Activated T-cell treated with anti-CD3 and anti-CD28 coated beads for 48 hours (primary cell): ENCODE measurements at places on chromosomes 7 and 10.

DNA sequence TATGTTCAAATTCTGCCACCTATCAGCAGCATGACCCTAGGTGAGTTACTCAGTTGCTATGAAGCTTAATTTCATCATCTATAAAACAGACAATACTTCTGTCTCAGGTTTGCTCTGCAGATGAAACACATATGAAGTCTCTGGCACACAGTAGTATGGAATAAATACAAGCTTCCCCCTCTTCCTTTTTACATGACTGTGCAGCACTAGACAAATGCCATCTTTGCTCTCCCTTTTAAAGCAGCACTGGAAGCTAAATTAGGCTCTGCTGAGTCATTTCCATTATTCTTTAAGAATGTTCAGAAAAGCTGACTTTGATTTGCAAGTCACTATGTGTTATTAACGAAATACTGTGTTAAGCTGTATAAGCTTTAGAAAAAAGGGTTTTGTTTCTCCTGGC is 40.7 kb upstream of the ANAPC16 start:
- DNase-seq: no peak

- no peak for DNase-seq
These were observed 5.6 kb upstream of the AS3MT start for GRCh38 chr10:102863660-102864059.

DNA sequence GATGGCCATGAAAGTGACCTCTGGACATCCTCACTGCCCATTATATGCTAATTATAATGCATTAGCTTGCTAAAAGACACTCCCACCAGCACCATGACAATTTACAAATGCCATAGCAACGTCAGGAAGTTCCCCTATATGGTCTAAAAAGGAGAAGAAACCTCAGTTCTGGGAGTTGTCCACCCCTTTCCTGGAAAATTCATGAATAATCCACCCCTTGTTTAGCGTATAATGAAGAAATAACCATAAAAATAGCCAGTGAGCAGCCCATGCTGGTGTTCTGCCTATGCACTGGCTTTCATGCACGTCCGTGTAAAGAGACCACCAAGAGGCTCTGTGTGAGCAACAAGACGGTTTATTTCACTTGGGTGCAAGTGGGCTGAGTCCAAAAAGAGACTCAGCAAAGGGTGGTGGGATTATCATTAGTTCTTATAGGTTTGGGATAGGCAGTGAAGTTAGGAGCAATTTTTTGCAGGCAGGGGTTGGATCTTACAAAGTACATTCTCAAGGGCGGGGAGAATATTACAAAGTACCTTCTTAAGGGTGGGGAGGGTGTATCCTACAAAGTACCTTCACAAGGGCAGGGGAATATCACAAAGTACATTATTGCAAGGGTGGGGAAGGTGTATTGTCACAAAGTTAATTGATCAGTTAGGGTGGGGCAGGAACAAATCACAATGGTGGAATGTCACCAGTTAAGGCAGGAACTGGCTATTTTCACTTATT is 45.6 kb downstream of the LBX1 start:
- DNase-seq: no peak

DNA sequence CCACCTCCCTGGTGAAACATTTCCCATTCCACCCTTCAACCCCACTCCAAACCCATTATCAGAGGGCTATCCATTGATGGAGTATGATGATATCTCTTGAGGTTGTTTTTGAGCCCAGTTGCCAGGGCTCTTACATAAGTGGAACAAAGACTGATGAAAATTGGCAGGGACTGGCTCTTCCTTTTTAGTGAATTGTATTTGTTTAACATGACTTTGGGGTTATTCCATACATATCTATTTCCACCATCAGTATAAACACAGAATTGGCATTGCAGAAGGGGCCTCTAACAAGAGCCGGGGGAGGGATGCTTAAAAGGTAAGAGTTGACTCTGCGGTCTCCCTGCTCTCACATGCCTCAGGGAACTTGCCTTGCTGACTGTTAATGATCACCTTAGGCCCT is 28.9 kb downstream of the FZD1 start:
- DNase-seq: no peak

- DNase-seq: peak; percentile 49
These were observed at the start of gene CASD1 for GRCh38 chr7:94509264-94509886. TSS of gene CASD1 (plus strand) at chr7:94509809. CDS start at chr7:94510085, 276 bp downstream.

GRCh38 chr7:44075296-44076075 is 6.8 kb downstream of the POLM start:
- no peak for DNase-seq

DNA sequence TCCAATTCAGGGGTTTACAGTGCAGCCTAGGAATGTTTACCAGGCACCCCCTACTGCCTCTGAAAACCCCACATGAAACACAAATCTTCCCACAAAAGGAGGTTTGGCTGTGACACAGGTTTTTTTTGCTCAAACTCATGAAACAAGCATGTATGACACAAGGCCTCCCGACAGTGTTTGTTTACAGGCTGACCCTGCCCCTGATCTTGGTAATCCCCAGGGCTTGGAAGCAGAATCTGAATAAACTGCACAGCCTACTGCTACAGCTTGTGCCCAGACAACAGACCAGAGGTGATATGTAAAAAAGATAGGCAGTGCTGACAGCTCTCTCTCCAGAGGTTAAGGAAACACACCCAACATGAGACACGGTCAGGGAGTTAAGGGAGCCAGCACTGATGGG is 184.2 kb downstream of the KMT2E start:
- DNase-seq: no peak

DNA sequence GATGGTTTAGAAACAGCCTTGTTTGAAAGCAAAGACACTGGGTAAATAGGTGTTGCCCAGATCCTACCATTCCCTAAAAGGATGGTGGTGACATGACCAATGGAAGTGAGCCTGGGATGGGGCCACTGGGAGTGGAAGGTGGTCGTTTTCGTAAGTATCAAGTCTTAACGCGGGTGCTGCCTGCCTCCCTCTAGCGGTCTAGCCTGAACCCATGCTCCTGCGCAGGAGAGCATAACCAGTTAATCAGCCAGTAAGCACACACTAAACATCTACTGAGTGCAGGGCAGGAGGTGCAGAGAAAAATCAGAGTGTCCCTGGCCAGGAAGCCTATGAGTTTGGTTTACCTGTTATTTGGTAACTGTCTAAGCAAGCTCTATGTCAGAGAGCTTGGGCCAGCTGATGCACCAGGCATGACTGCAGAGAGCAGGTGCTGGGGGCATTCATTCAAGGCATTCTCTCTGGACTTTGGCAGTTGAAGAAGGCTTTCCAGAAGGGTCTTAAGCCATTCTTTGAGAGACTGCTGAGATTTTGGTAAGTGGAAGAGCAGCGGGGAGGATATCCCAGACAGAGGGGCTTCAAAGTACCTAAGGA is 930 bp downstream of the GARIN1A start:
- peak; percentile 7 for DNase-seq

- DNase-seq: no peak
These were observed 12.5 kb upstream of the CUX1 start for GRCh38 chr7:101804967-101805366.

GRCh38 chr7:120867932-120868331 is 10.0 kb upstream of the TSPAN12 start:
- no peak for DNase-seq

DNA sequence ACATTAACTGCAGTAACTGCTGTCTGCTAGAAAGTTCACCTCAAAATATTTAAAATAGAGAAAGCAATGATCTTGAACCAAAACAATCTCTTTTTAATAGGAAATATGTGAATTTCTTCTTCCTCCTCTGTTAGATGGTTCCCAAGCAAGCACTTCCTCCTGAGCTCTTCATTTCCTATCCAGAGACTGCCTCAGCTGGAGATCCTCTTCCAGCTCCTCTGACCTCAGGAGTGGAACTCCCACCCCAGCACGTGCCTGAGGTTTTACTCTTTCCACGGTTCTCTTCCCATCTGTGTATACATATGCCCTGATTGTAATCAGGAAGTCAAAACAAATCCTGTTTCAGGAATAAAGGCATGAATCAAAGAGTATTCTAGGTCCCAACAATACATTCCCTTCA is 5.6 kb downstream of the DENND11 start:
- no peak for DNase-seq

DNA sequence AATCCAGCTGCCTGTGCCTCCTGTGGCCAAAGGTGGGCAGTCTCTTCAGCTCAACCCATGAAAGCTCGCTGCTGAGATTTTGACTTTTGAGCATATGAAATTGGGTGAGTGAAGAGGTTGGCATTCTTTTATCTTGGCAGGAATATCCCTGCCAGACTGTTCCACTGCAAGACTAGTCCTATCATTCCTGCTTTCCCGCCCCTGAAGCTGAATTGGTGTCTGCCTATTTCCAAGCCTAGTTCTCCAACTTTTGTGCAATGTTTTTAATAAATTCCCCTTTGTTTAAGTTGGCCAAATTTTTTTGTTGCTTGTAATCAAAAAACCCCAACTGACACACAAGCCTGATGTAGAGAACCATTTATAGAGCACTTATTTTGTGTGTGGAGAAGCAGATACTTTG is 34.8 kb upstream of the BICC1 start:
- DNase-seq: no peak
